ENCODE measurements at places on chromosomes 3 and 15. TPM values are rescaled to one million over a fixed set of nuclear protein-coding genes. Genes with fewer than 3 reads are reported as not detected.

- DNase-seq = no peak
Measured at GRCh38 chr3:133832802-133833144, 27.2 kb downstream of the SRPRB start.

- DNase-seq = no peak
Measured at GRCh38 chr3:73144828-73145227, 83.4 kb downstream of the EBLN2 start.

- no peak for DNase-seq
Measured at GRCh38 chr3:28922376-28922775, 358.5 kb upstream of the RBMS3 start.

DNA sequence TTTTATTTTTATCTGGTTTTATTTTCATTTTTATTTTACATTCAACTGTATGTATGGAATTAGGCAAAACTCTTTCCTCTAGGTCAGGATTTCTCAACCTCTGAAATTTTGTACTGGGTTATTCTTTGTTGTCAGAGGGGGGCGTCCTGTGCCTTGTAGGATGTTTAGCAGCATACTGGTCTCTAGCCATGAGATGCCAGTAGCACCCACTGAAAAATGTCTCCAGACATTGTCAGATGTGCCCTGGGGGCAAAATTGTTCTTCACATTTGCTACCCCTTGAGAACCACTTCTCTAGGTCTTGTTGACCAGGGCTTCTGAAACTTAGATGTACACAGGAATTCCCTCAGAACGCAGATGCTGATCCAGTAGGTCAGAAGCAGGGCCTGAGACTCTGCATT, 5.4 kb downstream of the CHRNA5 start:
- DNase-seq = no peak

- no peak for DNase-seq
Measured at GRCh38 chr3:150220799-150221198, 187.3 kb upstream of the TSC22D2 start.

GRCh38 chr3:104245261-104245660, 1121.4 kb upstream of the ALCAM start:
- DNase-seq = no peak

DNA sequence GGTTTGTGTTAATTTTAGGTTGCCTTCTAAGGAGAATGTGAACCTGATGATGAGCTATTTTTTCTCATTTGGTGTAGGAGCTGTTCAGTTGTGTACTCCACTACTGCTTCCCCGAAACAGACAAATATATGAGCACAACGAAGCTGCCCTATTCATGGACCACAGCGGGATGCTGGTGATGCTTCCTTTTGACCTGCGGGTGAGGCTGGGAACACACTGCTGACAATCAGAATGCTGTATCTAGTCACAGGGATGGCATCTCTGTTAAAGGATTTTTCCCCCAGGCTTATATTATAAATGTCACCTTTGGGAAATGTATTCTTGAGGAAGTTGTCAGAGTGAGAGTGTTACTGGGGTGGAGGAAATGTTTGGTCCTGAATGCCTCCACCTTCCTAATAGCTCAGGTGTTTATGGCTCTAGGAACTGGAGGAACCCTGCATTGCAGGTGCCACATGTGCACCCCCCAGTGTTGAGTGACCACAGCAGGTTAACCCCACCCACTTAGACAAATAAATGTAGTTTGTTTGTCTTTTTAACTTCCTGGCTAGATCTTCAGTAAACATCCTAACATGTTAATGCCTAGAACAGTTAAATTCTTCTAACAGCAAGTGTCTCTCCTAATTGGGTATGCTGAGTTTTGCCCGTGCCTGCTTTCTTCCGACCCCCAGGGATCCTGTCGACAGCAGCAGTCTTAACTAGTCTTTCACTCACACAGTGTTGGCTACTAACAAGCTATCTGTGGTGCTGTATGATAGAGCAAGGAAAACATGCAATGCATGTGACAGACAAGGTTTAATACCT, 35.7 kb downstream of the SRP14 start:
- no peak for DNase-seq

GRCh38 chr15:40342416-40343320, 1.9 kb upstream of the CCDC9B start:
- no peak for DNase-seq

Gene INSYN1
- not detected for polyA plus RNA-seq

Gene APPL1
- 3.6 TPM for polyA plus RNA-seq

Measured in K562 (cell line).